ENCODE measurements at places on chromosomes 2 and 18.

GRCh38 chr2:11154016-11154922, 998 bp upstream of the SLC66A3 start:
- DNase-seq, result no peak

DNA sequence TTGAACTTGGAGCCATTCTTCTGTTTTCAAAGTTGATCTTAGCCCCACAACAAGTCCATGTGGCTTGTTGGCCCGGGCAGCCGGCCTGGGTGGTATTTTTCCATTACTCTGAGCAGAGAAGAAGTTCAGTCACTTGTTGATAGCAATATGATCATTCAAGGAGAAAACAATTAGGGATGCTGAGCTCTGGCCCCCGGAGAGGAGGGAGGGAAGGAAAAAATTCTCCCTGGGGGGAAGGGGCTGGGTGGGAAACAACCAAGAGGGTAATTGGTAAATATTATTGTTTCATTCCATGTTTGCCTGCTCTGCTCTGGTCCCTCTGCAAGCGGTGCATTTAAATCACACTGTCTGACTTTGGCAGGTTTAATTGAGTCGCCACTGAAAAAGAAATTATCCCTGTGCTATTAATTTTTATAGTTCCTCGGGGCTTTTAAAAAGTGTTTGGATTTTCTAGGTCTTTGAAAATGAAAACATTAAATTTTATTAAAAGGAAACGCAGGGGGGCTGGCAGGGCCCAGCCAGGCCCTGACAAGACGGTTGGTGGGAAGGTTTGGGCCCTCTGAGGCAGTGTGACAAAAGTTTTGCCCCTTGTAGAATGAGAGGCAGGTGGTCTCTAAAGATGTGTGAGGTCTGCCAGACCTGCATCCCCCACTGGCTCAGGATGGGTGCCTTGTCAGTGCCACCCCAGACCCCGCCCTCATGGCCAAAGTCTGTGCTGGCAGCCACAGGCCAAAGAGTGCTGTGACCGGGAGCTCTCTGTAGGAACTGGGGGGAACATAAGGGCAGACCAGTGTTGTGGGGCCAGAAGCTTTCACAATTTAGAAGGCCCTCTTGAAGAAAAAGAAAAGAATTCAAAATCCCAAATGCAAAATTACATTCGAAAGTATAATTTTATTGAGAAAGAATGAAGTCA, 52.5 kb upstream of the SLC14A2 start:
- DNase-seq, result no peak

- DNase-seq, result no peak
Observed at GRCh38 chr2:239579524-239580198, 178.8 kb upstream of the HDAC4 start.

DNA sequence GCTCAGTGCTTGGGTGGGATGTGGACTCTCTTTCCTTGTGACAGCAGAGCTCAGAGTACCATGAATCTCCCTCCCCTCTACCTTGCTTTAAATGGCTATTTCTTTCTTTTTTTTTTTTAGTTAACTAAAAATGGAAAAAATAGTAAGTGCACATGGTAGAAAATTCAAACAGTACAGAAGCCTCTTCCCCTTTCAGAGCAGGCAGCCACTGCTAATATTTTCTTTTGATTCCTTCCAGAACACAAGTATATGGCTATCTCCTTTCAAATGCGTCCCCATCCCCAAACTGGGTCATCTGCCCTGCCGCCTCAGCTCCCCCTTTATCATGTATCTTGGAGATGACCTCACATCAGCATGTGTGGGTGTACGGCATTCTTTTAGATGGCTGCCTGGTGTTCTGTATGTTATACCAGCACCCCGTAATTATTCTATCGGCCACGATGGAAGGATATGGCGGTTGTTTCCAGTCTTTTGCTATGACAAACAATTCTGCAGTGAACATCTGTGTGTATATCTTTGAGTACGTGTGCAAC, 70.5 kb upstream of the DLX2 start:
- DNase-seq, result no peak

GRCh38 chr2:16130906-16131400, 190.6 kb downstream of the MYCN start:
- no peak for DNase-seq

DNA sequence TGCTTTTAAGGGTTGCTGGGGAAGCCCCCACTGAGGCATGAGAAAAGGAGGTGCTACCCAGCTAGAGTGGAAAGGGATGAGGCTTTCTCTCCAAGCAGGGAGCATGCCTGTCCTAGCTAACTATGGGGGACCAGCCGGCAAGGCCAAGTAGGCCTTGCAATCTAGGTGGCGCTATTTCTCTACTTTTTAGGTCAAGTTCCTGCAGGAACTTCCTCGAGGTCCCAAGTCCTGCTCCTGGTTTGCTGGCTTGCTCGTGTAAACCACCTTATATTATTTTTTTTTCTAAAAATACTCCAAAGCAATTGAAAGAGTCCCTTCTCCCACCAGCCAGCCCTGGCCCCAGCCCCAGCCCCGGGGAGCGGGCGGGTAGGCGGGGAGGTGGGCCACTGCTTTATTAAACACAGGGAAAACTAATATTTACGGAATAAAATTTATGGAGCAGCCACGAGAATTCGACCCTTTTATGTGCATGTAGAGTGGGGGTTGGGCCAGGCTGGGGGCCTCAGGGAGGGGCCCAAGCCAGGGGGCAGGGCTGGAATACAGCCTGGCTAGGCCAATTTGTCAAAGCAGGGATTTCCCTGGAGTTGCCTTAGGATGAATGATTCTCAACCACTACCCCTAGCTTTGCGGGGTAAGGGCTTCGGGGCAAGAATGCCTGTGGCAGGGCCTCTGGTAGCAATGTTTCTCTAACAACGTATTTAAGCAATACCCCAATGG, 12.8 kb upstream of the IHH start:
- no peak for DNase-seq

GRCh38 chr2:220478305-220479058, 851.1 kb downstream of the SLC4A3 start:
- DNase-seq, result no peak

DNA sequence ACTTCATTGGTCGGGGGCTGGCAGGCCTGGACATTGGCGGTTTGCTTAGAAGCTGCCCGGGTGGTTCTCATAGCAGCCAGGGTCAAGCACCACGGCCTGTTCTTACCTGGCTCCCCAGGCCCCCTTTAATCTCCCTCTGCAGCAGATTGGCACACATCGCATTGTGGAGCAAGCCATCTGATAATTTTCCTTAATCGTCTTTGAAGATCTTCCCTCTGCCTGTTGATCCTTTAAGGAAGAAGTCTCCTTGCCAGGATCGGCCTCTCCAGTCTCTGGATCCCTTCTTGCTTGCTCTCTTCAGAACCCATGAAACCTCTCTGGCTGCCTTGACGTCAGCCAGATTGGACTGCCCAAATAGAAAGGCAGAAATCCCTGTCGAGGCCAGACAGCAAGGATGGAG, 75.8 kb downstream of the NEDD4L start:
- no peak for DNase-seq

- no peak for DNase-seq
Observed at GRCh38 chr2:227454323-227454860, 17.6 kb upstream of the AGFG1 start.

GRCh38 chr2:101123795-101124471, 27.2 kb downstream of the TBC1D8 start:
- DNase-seq, result no peak

DNA sequence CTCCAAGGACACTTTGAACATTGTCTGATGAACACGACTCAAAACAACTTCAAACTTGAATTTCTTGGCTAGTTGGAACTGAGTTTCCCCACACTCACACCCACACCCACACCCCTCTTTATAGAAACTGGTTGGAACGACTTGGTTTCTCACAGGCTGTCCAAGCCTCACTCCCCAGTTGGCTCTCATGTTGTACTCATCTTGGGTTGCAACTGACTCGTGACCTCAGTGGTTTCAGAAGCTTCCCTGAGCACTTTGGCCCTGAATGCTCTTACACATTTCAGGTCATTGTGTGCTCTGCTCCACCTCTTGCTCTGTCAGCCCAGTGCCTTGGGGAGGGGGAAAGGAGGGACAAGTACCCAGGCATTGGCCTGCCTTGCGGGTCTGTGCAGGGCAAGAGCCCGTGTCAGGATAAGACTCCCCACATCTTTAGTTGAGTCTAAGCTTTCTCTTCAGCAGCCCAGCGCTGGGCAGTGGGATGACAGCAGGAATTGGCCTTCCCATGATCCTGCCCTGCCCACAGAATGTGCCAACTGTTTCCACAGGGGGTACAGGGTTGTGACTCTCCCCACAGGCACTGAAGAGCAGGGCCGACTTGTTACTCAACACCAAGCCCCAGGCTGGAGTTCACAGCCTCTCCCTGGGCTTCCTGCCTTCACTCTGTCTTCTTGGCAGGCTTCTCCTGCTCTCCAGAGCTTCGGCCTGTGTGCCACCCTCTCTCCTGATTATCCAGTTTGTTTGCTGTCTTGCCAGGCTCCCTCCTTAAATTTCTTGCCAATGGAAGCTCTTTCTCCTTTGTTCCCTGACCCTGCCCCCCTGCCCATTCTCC, 104.6 kb downstream of the RTN4 start:
- DNase-seq, result no peak

- DNase-seq, result no peak
Observed at GRCh38 chr2:177396703-177397460, 4.3 kb downstream of the AGPS start.

GRCh38 chr2:98769784-98770183, 38.9 kb upstream of the MGAT4A start:
- DNase-seq, result peak; percentile 22

DNA sequence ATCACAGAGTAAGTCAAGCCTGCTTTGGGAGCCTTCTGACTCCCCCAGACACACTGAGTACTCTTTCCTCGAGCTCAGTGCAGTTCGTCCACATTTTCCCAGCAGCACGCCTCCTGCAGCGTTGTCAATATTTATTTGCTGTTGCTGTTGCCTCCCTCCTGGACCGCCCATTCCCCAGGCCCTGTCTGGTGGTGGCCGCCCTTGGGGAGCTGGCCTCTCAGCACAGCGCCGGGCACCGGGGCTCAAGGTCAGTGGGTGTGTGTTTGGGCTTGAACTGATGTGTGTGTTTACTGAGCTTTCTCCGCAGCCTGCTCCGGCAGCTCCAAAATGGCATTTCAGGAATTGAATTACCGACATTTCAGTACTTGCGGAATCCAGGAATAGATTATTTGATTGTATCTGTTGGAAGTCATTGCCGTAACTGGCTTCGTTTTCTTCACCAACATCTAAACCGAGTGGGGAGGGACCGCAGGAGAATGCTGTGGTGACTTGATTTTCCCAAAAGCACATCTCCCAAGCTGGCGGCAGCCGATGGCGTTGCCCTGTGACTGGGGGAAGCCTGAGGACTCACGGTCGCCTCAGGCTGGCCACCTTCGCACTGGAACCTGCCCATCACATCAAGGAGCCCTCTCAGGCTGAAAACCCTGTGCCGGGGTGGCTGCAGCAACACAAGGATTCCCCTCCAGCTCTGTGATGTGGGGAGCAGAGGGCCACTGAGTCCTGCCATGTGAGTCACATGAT, 66.0 kb downstream of the HPCAL1 start:
- no peak for DNase-seq

GRCh38 chr2:173223871-173224270, 130.8 kb upstream of the CDCA7 start:
- DNase-seq, result no peak

GRCh38 chr2:223928113-223929006, 16.8 kb downstream of the WDFY1 start:
- no peak for DNase-seq

GRCh38 chr2:220445429-220446105, 818.1 kb downstream of the SLC4A3 start:
- no peak for DNase-seq

DNA sequence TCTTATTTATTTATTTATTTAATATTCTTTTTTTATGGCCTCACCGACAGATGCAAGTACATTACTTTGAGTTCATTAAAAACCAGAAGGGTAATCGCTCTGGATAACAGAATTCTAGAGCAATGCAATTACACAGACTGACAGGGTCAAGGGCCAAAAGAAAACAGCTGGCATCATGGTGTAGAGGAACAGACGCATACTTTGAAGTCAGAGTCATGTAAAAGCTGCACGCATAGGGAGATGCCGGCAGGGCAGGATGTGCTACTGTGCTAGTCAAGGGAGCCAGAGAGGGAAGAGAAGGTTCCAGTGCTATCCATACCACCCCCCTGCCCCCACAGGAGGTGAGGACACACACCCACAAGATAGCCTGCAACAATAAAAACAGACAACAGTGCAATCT, 115.2 kb upstream of the TFCP2L1 start:
- no peak for DNase-seq

DNA sequence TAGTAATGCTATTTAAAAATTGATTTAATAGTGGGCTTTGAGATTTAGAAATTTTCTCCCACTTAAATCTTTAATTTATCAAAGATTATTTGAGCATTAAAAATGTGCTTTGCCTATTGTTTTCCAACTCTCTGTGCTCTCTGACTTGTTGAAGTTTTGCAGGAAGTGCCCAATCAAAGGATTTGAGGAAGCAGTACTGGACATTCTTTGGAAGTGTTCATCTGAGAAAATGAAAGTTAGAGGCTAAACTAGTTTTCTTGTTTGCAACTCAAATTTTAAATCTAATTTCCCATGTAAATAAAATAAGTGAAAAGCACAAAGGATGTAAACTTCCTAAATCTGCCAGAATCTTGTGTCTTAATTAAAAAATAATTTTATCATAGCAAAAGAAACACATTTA, 89.1 kb downstream of the CAMKMT start:
- no peak for DNase-seq

GRCh38 chr2:236173729-236174607, 5.8 kb upstream of the GBX2 start:
- no peak for DNase-seq

DNA sequence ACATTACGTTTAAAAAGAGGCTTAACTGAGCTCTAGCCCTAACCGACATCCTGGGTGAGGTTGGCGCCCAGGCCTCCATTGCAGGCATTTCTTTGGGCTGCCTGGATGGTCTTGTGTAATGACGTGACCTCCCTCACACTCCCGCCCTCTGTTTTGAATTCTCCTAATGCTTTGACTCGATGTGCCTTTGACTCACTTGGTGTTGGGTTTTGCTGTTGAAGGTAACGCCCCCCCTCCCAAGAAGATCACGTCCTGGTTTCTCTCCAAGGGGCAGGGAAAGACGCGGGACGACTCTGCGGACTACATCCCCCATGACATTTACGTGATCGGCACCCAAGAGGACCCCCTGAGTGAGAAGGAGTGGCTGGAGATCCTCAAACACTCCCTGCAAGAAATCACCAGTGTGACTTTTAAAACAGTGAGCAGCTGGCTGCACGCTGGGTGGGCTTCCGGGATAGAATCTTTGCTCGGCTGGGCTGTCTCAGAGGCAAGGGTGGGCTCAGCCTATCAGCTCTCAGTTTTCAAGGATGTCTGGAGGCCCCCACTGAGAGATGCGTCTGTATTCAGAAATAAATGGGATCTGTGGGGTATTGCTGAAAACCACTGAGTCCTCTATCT, 87.9 kb upstream of the ATG16L1 start:
- no peak for DNase-seq

GRCh38 chr2:154886316-154886715, 187.8 kb downstream of the KCNJ3 start:
- no peak for DNase-seq

GRCh38 chr2:46825939-46826568, 89.6 kb downstream of the MCFD2 start:
- DNase-seq, result no peak

DNA sequence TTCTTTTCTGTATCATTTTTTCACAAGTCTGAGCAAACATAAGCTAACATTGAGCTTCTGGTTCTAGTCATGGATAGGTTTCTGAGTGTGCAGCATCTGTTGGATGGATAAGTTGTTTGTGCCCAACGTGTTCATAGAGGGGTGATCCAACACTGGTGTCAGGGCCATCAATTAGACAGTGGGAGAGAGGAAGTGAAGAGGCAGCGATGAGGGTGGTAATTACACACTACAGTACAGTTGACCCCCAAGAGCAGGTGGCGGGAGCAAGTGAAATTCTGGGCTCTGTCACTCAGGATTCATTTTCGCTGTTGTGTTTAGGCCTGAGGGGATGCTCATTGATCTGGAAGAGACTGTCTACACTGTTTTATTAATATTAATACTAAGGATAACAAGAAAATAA, 180.0 kb upstream of the CXCR4 start:
- DNase-seq, result no peak
